ENCODE measurements at places on chromosomes 3 and 15.
A peak's percentile ranks its signal among the peaks of the same experiment; 100 is the strongest.

- no peak for DNase-seq
These were observed 56.4 kb upstream of the POU1F1 start for GRCh38 chr3:87332789-87333188.

- DNase-seq: no peak
These were observed 236.8 kb upstream of the TPRG1 start for GRCh38 chr3:188934989-188935388.

- peak; percentile 63 for DNase-seq
These were observed 133.3 kb upstream of the MEF2A start for GRCh38 chr15:99432271-99433025.

GRCh38 chr3:187736418-187736871 lies 8.8 kb downstream of the BCL6 start:
- DNase-seq: no peak

- DNase-seq: no peak
These were observed 23.8 kb upstream of the POLG start for GRCh38 chr15:89358435-89358754.

DNA sequence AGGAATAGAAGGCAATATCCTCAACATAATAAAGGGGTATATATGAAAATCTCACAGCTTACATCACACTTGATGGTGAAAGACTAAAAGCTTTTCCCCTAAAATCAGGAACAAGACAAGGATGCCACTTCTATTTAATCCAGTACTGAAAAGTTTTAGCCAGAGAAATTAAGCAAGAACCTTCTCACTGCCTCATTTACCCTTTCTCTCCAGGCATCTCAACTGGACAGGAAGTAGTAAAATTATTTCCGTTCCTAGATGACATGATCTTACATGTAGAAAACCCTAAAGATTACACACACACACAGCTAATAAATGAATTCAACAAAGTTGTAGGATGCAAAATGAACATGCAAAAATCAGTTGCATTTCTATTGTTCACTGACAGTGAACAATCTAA lies 11.2 kb downstream of the SCAP start:
- DNase-seq: no peak

GRCh38 chr3:168097381-168097780 lies 1.7 kb upstream of the GOLIM4 start:
- no peak for DNase-seq
